ENCODE measurements at places on chromosomes 16 and 17. TPM values are rescaled to one million over a fixed set of nuclear protein-coding genes. Genes with fewer than 3 reads are reported as not detected.

Gene CCL17
- not detected for polyA plus RNA-seq

DNA sequence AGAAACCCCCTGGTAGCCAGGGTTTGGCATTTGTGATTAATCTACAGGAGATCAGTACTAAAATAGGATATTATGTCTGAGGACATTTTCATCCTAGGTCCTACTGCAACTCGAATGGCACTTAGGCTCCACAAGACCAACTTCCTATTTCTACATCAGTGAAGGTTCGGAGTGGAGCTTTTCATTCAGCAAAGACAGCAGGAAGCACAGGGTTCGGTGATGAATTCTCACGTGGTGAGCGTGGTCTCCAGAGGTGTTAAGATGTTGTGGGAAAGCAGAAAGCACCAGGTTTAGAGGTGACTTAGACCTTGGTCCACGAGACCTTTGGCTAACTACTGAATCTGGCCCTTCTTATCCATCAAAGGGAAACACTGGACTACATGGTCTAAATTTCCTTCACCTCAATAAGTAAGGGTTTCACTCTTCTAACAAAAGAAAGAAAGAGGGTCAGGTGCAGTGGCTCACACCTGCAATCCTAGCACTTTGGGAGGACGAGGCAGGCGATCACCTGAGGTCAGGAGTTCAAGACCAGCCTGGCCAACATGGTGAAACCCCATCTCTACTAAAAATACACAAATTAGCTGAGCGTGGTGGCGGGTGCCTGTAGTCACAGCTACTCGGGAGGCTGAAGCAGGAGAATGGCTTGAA is 13.9 kb upstream of the HELZ start:
- H3K4me1 ChIP-seq = peaks cover 3% of the 10 kb centered on the region
- DNase-seq = no peak
- no peak overlapping the region for H3K4me3 ChIP-seq

DNA sequence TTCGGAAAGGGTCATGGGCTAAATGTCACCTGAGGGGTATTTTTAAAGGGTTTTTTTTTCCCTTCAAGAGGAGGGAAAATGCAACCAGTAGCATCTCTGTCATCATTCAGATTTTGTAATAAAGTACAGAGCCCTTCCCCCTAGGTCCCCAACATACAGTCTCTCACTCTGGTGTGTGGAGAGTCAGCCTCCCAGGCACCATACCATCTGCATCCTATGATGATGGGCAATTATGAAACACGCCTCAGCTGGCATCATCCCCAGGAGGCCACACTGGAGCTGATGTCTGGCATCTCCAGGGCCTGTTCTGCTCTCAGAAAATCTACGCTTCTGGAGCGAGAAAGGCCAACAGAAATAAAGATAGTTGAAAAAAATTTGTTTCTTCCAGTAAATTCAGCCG is 32.0 kb downstream of the TBX4 start:
- H3K4me1 ChIP-seq = no peaks in the 10 kb centered on the region
- no peaks in the 10 kb centered on the region for H3K27me3 ChIP-seq
- H3K36me3 ChIP-seq = no peaks in the 10 kb centered on the region
- no peak overlapping the region for H3K27ac ChIP-seq

DNA sequence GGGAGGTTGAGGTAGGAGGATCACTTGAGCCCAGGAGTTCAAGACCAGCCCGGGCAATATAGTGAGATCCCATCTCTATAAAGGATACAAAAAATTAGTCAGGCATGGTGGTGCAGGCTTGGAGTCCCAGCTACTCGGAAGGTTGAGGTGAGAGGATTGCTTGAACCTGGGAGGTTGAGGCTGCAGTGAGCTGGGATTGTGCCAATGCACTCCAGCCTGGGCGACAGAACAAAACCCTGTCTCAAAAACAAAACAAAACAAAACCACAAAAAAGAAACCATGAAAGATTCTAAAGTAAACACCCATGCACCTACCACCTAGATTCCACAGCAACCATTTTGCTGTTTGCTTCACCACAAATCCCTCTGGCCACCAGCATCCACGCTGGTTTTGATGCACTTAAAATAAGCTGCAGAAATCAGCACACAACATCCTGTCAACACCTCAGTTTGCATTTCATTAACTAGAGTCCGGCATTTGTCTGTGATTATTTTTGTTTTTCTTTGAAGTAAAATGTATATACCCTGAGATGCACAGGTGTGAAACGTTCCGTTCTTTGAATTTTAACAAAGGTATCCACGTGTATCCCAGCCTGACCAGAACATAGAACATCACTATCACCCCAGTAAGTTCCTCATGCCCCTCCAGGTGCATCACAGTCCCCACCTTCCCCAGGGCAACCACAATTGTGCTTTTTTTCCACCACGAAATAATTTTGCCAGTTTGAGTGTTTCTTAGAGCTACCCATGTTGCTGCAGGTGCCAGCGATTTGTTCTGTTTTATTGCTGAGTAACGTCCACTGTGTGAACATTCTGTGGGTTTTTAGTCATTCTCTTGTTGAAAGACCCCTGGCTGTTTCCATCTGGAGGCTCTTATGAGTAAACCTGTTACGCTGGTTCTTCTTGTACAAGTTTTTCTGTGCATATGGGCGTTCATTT is 191.5 kb downstream of the SEC14L1 start:
- H3K27me3 ChIP-seq = no peaks in the 10 kb centered on the region
- peak overlapping the region; percentile 18 for H3K4me3 ChIP-seq
- no peak for DNase-seq
- H3K36me3 ChIP-seq = no peaks in the 10 kb centered on the region

DNA sequence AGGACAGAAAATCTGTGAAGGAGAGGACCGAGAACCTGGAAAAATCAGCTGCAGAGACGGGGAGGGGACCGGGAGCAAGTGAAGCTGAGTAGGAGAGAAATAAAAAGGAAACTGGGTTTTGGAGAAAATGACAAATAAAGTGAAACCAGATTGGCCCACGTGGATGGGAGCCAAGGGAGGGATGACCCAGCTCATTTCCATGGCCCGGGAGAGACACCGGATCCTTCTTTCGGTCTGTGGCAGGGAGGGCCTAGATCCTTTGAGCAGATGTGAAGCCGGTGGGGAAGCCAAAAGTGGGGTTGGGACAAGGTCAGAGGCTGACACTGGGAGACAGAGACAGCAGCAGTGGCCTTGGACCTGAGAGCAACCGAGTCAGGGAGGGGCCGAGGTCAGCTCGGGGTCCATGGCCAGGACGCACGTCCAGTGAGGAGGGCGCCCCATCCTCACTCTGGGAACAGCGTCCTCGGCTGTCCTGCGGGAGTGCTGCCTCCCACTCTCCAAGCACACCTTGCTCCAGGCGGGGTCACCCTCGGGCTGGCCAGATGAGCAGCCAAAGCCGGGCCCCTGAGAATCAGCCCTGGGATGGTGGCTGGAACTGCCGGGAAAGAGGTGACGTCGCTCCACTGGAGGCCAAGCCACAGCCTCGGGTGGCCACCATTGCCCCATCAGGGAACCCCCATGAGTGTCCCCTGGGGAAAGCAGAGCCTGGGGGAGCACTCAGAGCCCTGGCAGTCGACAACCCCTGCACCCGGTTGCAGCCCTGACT is 50.8 kb upstream of the CDR2 start:
- no peak overlapping the region for H3K4me3 ChIP-seq
- H3K4me1 ChIP-seq = no peaks in the 10 kb centered on the region
- H3K27ac ChIP-seq = peak overlapping the region; percentile 60
- no peaks in the 10 kb centered on the region for H3K27me3 ChIP-seq

GRCh38 chr17:68579194-68579927 is 21.8 kb downstream of the FAM20A start:
- H3K27me3 ChIP-seq = no peaks in the 10 kb centered on the region
- H3K27ac ChIP-seq = peak overlapping the region; percentile 78
- DNase-seq = no peak
- H3K4me3 ChIP-seq = no peak overlapping the region
- no peaks in the 10 kb centered on the region for H3K36me3 ChIP-seq

DNA sequence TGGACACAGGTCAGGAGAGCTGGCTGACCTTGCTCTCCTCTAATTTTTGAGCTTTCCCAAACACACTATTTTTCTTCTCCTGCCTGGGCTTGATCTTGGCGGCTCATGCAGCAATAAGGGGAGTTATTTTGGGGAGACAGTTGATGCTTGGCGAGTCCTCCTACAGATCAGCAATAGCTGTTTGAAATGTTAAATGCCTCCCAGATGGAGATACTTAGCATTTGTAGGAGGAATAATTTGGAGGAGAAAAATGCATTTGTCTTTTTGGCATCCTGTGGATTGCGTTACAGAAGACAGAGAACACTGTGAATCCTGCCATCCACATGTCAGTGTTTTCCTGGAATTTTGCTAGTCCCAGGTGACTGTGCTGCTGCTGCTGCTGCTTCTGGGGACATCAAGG is 328.0 kb upstream of the XYLT1 start:
- no peaks in the 10 kb centered on the region for H3K36me3 ChIP-seq
- H3K27me3 ChIP-seq = no peaks in the 10 kb centered on the region
- H3K27ac ChIP-seq = no peak overlapping the region
- H3K4me1 ChIP-seq = no peaks in the 10 kb centered on the region
- no peak for DNase-seq

GRCh38 chr16:81238296-81239011 is at the start of gene BCO1:
TSS of gene BCO1 (plus strand) at chr16:81238689. CDS start at chr16:81238909, 220 bp downstream.
- DNase-seq = peak; percentile 24
- no peak within 1 kb of the TSS for H3K27ac ChIP-seq
- no peaks in the 10 kb centered on the region for H3K36me3 ChIP-seq
- H3K27me3 ChIP-seq = no peaks in the 10 kb centered on the region
- H3K4me3 ChIP-seq = peak within 1 kb of the TSS; percentile 28

GRCh38 chr17:4940555-4941318 is 669 bp downstream of the RNF167 start:
- H3K4me1 ChIP-seq = peaks cover 28% of the 10 kb centered on the region
- DNase-seq = peak; percentile 84
- peak overlapping the region; percentile 96 for H3K27ac ChIP-seq
- no peaks in the 10 kb centered on the region for H3K27me3 ChIP-seq
- peak overlapping the region; percentile 93 for H3K4me3 ChIP-seq
- H3K36me3 ChIP-seq = peaks cover 62% of the 10 kb centered on the region

Gene TMC8
- 4.2 TPM for polyA plus RNA-seq

GRCh38 chr17:48610282-48611211 is at the start of gene HOXB7:
TSS of gene HOXB7 (minus strand) at chr17:48611017. CDS start at chr17:48610918, 99 bp downstream.
- no peaks in the 10 kb centered on the region for H3K4me1 ChIP-seq
- peaks cover 86% of the 10 kb centered on the region for H3K27me3 ChIP-seq
- peak within 1 kb of the TSS; percentile 48 for H3K4me3 ChIP-seq
- H3K27ac ChIP-seq = peak within 1 kb of the TSS; percentile 71
- peak; percentile 73 for DNase-seq

Gene CCDC200
- polyA plus RNA-seq = 16.0 TPM

Gene ARSG
- polyA plus RNA-seq = 4.6 TPM

DNA sequence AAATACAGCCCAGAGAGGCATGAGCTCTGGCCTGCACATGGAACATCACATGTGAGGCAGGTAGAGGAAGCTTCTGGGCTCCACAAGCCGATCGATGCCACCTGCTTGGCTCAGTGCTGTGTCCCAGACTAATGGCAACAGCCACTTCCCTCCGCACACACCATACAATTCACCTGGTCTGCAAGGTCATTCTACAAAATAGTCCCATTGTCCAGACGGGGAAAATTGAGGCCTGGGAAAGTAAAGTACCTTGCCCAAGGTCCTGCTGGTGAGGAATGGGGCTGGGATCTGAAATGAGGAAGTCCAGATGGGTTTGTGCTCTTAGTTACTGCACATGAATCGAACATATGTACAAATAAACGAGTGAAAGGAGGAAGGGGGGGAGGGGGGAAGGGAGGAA is 88.0 kb downstream of the LITAF start:
- no peak overlapping the region for H3K4me3 ChIP-seq
- H3K36me3 ChIP-seq = no peaks in the 10 kb centered on the region
- no peak for DNase-seq
- H3K27ac ChIP-seq = no peak overlapping the region

Gene SEZ6L2
- 5.8 TPM for polyA plus RNA-seq

GRCh38 chr16:68445458-68445857 is 2.9 kb downstream of the SMPD3 start:
- peaks cover 15% of the 10 kb centered on the region for H3K4me1 ChIP-seq
- no peak overlapping the region for H3K4me3 ChIP-seq
- H3K27me3 ChIP-seq = peaks cover 8% of the 10 kb centered on the region
- no peaks in the 10 kb centered on the region for H3K36me3 ChIP-seq
- no peak overlapping the region for H3K27ac ChIP-seq

Gene ZCCHC14
- 32.1 TPM for polyA plus RNA-seq

- no peak for DNase-seq
- no peak overlapping the region for H3K4me3 ChIP-seq
- no peaks in the 10 kb centered on the region for H3K27me3 ChIP-seq
- H3K36me3 ChIP-seq = peaks cover 6% of the 10 kb centered on the region
- peak overlapping the region; percentile 11 for H3K27ac ChIP-seq
Measured at GRCh38 chr16:81517629-81518438, 73.2 kb downstream of the CMIP start.

Gene KRT36
- polyA plus RNA-seq = not detected

DNA sequence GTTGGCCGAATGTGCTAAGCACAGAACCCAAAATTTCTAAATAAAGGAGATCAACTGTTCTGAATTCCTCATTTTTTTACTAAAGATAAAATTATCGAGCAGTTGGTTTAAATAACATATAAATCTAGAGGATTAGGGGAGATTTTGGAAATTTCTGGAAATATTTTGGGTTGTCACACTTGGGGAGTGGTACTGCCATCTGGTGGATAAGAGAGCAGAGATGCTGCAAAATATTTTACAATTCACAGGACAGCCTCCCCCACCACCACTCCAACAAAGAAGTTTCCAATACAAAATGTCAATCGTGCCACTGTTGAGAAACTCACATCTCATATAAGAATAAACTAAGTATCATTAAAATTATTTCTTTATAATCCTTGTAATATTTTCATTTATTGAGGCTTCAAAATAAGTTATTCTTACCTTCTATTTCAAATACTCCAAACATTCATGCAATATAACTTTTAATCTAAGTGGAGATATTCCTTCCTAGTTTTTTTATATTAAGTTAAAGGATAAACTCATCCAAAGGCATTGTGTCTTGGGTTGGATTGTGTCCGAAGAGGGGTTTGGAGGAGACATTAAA is 17.0 kb upstream of the ABCA8 start:
- H3K36me3 ChIP-seq = no peaks in the 10 kb centered on the region
- no peak for DNase-seq
- no peak overlapping the region for H3K27ac ChIP-seq
- no peaks in the 10 kb centered on the region for H3K4me1 ChIP-seq

GRCh38 chr17:57632294-57632693 is 112.8 kb downstream of the CCDC182 start:
- H3K27ac ChIP-seq = no peak overlapping the region
- H3K4me1 ChIP-seq = no peaks in the 10 kb centered on the region
- no peak overlapping the region for H3K4me3 ChIP-seq
- no peaks in the 10 kb centered on the region for H3K27me3 ChIP-seq

Gene RAP1GAP2
- 9.8 TPM for polyA plus RNA-seq

Gene ABCA6
- 58.5 TPM for polyA plus RNA-seq

Gene ITGB4
- polyA plus RNA-seq = 4.6 TPM

DNA sequence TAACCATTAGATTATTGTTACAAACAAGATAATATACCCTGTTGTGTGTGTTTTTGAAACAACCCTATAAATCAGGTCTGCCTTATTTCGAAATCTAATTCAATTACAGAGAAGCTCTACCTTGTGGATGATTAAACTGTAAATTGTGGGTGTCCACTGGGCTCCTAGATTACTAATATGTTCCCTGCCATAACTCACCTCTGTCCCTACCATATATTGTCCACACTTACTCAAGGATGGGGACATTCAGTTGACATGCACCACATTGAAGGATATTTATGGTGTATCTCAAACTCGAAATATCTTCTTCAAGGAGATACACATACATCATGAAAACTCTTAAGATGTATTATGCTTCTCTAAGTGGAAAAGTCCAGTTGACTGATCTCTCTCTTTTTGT is 617.6 kb upstream of the EEF2KMT start:
- H3K27ac ChIP-seq = no peak overlapping the region
- H3K4me1 ChIP-seq = no peaks in the 10 kb centered on the region
- no peaks in the 10 kb centered on the region for H3K36me3 ChIP-seq
- no peak for DNase-seq
- no peak overlapping the region for H3K4me3 ChIP-seq
- H3K27me3 ChIP-seq = no peaks in the 10 kb centered on the region

Gene RPL19
- 2,058 TPM for polyA plus RNA-seq
